ENCODE measurements at places on chromosomes 3 and 15.
A peak's percentile ranks its signal among the peaks of the same experiment; 100 is the strongest.

DNA sequence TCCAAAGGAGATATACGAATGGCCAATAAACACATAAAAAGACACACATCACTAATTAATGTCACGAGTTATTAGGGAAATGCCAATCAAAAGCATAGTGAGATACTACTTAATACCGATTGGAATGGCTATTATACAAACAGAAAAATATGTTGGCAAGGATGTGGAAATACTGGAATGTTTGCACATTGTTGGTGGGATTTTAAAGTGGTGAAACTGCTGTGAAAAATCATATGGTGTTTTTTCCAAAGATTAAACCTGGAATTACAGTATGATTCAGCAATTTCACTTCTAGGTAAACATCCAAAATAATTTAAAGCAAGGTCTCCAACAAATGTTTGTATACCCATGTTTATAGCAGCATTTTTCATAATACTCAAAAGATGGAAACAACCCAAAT lies 765.5 kb downstream of the VGLL3 start:
- DNase-seq, result no peak

- peak; percentile 67 for DNase-seq
Measured at GRCh38 chr15:65476903-65477302, 40.6 kb downstream of the DPP8 start.

- no peak for DNase-seq
Measured at GRCh38 chr3:37964716-37965115, 25.9 kb upstream of the VILL start.

GRCh38 chr3:187744169-187745151 lies 808 bp downstream of the BCL6 start:
- DNase-seq, result no peak

GRCh38 chr15:83285979-83286553 lies 1.6 kb upstream of the BNC1 start:
- DNase-seq, result peak; percentile 92

- DNase-seq, result no peak
Measured at GRCh38 chr3:119861681-119862080, 79.8 kb downstream of the NR1I2 start.

- no peak for DNase-seq
Measured at GRCh38 chr15:49110158-49110944, 45.0 kb downstream of the COPS2 start.

DNA sequence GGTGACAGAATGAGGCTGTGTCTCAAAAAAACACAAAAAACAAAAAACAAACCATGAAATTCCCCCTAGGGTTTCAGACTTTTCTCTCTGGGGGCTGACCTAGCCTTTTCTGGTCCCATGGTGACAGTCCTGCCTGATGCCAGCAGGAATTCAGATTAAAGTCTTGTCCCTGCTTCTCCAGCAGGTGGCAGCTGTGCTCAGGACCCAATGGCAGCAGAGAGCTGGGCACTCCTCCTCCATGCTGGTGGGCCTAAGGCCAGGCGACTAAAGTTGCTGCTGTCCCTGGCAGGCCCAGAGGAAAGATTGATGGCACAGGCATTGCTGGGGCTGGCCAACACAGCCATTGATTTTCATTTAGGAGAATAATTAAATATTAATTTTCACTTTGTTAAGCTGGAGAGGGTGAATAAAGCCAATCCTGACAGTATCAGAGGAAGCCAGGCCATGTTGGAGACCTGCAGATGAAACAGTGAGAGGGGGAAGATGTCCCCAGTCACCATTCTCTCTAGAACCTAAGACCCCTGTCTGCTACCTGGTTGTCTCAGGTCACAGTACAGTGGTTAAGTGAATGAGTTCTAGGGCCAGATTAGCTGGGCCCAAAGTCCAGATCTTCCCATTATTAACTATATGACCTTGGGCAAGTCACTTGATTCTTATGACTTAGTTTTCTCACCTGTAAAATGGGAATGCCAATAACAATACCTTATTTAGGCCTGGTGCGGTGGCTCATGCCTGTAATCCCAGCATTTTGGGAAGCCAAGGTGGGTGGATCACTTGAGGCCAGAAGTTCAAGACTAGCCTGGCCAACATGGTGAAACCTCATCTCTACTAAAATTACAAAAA lies 7.1 kb downstream of the CELF6 start:
- no peak for DNase-seq

- no peak for DNase-seq
Measured at GRCh38 chr3:12440927-12441714, 43.2 kb upstream of the TSEN2 start.

GRCh38 chr15:58568157-58568571 lies 136.4 kb downstream of the LIPC start:
- DNase-seq, result no peak

DNA sequence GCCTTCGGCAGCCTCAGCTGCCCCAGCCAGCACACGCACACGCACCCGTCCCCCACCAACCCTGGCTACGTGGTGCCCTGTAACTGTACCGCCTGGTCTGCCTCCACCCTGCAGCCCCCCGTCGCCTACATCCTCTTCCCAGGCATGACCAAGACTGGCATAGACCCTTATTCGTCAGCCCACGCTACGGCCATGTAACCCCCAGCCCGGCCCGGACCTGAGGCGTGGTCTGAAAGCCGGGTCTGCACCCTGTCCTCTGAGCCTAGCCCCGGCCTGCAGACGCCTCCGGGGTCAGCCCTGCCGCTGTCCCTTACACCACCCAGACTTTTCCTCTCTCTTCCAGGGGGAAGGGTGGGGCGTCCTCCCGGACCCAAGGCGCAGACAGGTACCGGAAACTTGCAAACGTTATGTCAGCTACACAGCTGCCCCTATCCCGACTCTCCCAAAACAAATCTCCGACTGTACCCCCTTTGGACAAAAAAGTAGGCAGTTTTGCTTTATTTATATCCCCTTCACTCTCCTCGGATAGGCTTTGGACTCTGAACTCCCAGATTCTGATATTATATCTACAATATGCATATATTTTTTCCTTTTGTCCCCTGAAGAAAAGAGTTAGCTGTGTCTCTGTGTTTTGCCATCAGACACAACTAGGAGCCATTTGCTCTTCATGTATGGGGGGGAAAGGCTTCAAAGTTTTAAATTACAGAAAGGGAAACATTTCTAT lies 1.4 kb downstream of the SOX14 start:
- no peak for DNase-seq

- DNase-seq, result no peak
Measured at GRCh38 chr3:160921020-160921635, 165.1 kb downstream of the PPM1L start.

DNA sequence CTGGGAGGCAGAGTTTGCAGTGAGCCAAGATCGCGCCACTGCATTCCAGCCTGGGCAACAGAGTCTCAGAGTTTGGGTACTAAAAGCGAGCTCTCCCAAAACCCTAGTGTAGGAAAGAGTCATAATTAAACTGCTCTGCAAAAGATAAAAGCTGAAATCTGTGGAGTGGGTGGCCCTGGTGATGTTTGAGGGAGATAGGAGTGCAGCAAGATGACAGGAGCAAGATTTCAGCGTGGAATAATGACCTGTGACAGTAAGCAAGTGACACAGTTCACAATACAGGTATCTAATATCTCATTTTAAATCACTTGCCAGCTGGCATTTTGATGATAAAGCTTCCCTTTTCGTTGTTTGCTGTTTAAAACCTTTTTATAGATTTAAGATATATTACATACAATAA lies 79.3 kb downstream of the MDFIC2 start:
- no peak for DNase-seq

DNA sequence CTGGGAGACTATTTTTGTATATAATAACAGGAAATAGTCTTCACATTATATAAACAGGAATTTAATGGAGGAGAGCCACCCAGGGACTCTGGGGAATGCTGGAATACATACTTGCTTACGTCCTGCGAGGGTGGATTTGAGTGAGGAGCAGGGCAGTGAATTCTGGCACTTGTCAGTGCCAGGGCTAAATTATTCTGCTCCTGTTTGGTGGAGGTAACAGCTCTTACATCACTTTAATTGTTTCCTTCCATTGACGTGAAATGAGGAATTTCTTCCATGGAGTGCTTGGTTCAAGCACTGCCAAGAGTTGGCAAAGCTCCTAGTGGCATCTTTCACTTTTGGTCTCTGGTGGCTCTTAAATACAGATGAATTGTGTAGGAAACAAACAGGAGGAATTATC lies 94.1 kb upstream of the GOLGA8J start:
- no peak for DNase-seq

DNA sequence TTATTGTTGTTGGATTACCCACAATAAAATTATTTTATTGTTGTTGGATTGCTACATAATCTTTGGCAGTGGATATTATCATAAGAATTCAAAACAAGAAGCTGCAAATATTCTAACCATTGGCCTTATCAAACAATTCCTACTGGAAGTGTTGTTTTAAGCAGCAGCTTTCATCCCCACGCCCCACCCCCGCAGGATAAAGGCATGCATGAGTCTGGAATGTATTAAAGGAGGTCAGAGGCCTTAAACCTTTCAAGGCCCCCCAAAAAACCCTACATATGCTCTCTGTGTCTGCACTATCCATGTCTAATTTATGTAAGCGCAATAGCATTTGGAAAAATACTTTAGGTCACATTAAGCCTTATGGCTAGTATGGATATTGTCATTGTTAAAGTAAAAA lies 23.1 kb downstream of the P3H2 start:
- DNase-seq, result no peak

DNA sequence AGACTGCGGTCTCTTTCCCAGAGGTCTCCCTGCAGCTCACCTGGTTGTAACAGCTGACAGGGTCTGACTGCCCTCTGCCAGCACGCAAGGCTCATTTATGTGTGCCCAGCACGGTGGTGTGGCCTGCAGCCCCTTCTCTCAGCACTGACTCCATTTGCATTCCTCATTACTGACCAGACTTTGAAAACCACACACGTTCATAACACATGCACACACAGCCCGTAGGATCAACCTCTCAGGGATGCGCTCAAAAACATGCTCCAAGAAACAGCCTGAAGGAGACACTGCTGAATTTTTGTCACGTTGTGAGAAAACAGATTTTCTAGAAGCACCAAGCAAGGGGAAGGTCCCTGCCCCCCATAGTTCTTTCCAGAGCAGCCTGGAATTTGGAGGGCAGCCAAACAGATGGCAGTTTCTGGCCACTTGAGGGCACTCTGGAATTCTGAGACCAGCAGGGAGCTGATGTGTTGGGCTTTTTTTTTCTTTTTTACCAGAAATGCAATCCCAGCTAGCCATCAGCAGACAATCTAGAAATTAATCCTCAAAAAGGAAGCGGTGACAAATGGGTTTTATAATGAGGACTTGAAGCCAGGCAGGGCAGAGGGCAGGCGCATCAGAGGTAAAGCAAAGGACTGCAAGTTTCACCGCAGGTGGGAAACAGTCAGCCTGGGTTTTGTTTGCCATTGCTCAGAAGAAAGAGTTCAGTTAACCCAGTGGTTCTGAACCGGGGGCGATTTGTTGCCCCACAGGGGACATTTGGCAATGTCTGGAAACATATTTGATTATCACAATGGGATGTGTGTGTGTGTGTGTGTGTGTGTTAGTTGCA lies 170.5 kb upstream of the PROK2 start:
- peak; percentile 46 for DNase-seq

DNA sequence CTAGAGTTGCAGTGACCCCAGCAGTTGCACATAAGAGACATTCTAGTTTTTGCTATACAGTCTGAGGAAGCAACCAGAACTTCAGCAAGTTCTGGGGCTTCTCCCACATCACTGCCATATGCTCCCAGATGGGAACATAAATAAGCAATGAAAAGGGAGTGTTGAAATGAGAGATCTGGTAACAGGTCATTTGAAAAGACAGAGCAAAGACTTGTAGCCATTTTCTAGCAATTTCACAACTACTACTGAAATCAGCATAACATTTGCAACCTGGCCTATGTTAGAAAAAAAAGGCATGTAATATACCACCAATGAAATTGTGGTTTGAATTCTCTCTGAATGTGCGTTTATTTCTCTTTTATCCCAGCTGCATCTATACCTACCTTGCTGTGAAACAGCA lies 57.5 kb downstream of the NUDT16 start:
- no peak for DNase-seq

- no peak for DNase-seq
Measured at GRCh38 chr3:141058996-141059395, 7.8 kb downstream of the SPSB4 start.

GRCh38 chr3:123453675-123454074 lies 4.8 kb upstream of the ADCY5 start:
- no peak for DNase-seq

GRCh38 chr3:191378142-191378812 lies 48.0 kb upstream of the UTS2B start:
- no peak for DNase-seq

DNA sequence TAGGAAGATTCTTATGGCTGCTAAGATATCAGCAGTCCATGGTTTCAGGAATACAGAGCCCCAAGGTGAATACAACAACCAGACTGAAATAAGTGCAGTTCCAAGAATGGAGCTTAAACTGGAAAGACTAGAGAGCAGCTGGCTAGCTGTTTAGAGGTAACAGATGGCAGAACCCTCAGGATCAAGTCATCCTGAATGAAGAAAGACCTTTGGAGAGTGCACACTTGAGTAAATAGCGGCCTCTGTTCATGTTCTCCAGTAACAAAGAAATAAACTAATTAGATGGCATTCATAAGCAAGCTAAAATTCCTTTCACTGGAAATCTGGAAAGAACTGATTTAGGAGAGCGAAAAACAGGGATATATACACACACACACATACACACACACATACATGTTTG lies 968.4 kb downstream of the FHIT start:
- DNase-seq, result no peak

GRCh38 chr3:181623924-181624694 lies 87.6 kb upstream of the SOX2 start:
- no peak for DNase-seq

Data from GM04503 (cell line).